Ovary (tissue), 10 donors: ENCODE measurements at places on chromosomes 4 and X.

DNA sequence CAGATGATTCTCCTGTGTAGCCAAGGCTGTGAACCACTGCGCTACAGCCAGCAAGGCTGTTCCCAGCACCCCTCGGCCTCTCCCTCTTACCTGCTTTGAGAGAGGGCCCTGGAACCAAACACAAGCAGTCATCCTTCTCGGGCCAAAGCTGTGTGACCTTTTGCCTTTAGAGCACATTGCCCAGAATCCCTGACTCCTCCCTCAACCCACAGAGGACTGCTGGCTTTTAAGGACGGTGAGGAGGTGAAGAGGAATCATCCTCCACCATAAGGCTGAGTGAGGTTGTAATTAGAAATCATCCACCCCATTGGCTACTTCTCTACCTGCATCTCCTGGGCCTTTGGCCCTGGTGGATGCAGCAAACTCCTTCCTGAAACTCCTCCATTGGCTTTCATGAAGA is 93.6 kb upstream of the PJA1 start:
- DNase-seq, result no peak

GRCh38 chrX:16185725-16186136 is 18.4 kb downstream of the MAGEB17 start:
- no peak for DNase-seq

GRCh38 chrX:32269866-32270265 is 941.5 kb downstream of the DMD start:
- no peak for DNase-seq

GRCh38 chr4:54683616-54684346 is 26.0 kb downstream of the KIT start:
- DNase-seq, result no peak

GRCh38 chr4:70544279-70544868 is 26.0 kb downstream of the AMTN start:
- no peak for DNase-seq

DNA sequence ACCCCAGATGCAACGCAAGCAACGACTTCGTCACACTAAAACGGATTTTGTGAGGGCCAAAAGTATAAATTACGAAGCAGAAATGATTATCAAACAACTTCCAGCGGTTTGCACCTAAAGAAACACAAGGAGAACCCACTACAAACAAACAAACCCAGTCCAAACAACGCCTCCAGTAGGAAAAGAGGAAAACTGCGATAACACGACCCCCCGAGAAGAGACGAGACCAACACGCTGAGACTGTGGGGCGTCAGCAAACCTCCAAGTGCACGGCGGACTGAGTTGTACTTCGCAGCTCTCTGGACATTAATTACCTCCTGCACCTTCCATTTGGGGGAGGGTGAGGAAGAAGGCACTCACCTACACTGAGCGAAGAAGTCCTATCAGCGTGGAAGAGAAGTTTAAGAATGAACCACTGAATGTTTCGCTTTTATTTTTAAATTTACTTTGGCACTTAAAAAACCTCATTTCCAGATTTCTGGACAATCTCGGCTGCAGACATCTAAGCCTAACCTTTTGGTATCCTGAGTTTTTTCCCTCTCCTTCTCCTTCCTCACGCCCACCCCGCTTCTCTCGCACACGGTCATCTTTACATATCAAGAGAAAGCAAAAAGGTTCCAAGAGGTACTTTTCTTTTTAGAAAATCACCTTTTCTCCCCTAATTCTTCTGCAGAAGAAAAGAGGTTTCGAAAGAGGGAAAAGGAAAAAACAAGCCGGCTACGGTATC is at the start of gene MAB21L2:
MAB21L2 (plus strand) TSS at position 6 of the 727 bp plus-strand sequence. CDS start 879 bp downstream, outside the sequence.
- no peak for DNase-seq

DNA sequence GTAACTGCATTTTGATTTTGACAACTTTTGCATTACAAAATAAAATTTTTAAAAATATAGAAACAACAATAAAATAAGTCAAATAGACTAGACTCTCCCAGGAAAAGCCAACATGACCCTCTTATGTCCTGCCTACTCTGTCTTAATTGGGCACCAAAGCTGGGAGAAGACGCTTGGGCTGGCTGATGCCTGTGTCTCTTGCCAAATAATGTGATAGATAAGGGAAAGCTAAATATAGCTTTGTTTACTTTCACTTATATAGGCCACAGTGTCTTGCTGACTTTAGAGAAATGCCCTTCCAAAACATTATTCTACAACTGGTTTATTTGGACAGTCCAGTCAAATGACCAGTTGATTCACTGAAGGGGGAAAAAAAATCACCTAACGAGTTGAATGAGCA is 54.2 kb downstream of the FMR1NB start:
- DNase-seq, result no peak

DNA sequence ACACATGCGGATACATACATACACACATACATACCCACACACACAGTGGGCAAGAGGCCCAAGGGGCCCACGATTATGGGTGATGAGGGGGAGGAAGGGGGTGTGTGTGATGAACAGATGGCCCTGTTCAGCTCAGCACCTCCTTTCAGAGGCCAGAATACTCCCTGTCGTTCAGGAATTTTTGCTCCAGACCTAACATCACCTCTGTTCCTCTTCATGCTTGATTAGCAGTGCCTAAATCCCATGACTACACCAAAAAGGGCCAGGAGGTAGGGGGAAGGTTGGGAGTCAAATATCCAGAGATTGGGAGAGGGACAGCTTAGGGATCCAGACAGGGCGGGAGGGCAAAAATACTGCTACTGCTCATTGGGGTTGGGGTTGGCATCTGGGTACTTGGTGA is 42.7 kb downstream of the SMC1A start:
- DNase-seq, result no peak

GRCh38 chr4:5781691-5782090 is 70.7 kb downstream of the EVC start:
- no peak for DNase-seq

DNA sequence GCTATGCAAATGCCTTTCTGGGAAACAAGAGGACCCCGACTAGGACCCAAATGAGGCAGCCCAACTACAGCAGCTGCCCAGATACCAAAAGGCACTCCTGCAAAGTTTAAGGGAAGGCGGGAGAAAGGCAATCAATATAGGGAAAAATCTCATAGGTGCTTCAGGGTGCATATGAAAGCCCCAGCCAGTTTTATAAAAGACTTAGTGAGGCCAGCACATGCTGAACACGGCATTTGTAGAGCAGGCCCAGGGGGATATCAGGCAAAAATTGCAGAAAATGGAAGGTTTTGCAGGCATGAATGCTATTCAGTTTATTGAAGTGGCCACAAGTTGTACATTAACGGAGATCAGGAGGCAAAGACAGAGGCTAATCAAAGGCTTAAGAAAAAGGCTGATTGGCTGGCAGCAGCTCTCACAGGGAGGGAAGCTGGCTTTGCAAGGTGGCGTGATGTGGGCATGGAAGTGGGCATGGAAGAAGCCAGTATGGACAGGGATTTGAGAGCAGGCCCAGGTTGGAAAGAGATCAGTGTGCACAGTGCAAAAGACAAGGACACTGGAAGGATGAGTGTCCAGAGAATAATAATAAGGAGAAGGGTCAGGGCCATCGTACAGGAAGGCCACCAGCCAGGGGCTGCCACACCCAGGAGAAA is 37.7 kb upstream of the UGT2B7 start:
- no peak for DNase-seq

DNA sequence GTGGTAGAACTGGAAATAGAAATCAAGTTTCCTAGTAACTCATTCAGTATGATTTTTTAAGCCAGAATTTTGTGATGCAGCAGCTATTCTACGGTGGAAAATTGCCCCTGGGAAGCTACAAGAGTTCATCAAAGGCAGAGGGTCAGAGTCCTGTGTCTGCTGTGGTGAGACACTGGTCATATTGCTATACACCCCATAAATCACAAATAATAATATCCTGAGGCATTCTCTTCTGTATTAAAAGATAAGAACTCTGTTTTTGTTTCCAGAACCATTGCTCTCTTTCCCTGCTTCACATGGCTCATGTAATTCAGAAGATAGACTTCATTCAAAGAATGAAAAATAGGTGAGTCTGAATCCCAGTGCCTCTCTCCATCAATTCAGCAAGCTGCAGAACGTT is 188.8 kb upstream of the NOCT start:
- DNase-seq, result no peak

DNA sequence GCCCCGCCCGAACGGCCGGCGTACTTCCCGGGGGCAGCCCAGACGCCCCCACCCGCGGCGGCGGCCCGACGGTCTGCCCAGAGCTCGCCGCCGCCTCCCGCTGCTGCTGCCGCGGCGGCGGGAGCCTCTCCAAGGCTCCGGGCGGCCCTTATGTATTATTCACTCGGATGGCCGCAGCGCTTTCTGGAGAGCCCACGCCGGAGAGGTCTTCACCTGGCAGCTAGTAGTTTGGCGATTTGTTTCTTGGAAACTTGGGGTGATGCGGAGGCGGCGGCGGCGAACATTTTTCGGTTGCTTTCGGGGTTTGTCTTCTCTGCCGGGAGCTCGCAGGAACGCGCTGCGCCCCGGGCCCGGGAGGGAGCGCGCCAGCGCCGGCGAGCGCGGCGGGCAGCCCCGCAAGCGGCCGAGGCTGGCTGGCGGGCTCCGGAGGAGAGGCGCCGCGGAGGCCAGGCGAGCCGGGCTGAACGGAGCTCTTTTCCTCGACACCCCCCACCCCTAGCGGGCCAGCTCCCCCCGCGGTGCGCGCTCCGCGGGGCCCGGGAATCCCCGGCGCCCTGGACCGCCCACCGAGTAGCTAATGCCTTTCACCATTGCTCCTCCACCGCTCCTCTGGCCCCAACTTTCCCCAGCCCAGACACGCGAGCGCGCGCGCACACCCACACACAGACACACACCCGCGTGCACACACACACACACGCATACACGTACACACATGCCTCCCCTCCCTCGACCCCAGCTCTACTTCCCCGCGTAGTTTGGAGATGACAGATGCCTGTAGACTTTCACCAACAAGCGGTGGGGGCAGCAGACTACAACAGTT is 113.5 kb downstream of the DHX15 start:
- peak; percentile 52 for DNase-seq

DNA sequence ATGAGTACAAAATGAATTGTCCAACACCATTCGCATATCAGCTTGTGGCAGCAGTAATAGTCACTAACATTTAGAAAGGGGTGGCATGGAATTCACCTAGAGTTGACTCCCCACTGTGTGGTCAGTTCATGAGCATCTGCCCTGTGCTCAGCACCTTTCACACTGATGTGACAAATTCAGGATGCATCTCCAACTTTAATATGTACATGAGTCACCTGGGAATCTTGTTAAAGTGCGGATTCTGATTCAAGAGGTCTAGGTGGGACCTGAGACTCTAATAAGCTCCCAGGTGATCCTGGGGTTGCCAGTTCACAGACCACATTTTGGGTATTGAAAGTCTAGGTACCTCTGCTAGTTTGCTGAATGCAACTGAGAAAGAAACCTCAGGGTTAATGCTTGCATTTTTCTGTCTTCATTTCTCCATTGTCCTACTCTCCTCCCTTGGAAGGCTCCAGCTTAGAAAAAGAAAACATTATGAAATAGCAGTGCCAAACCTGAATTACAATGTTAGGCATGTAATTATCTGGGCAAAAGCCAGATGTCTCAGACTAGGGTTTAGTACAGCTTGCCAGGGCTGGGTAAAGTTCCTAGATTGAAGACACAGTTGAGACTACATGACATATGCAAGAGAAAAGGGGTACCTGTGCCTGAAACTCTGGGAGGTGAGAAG is 32.7 kb downstream of the TMSB4X start:
- DNase-seq, result no peak

DNA sequence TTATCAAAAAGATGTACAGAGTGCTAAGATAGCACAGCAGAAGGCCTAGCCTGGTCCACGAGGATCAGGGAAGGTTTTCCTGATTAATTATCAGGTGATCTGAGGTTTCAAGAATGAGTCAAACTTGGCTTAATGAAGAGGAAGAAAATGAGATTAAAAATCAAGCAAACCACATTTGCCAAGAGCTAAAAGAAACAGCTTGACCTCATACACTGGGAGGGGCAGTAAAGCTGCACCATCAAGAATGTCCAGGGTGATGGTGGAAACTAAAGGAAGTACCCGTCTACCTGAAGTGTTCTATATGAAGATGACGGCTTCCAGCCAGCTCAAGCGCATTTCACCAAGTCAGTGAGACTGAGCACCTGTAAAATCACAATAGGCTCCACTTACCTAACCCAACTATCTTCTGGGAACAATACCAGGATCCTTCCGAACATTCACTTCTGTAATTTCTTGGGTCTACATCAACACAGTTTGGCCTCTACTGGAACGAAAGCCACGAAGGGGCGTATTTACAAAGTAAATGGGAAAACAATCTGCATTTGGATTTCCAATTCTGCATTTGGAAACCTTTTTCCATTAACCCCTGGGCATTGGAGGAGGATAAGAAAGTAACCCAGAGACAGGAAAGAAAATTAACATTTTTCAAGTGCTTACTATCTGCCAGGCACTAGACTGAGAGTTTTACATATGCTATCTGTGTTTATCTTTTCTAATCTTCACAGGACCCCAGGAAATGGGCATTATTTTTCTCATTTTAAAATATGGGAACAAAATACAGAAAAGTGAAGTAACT is 114.0 kb upstream of the DCLK2 start:
- DNase-seq, result no peak

DNA sequence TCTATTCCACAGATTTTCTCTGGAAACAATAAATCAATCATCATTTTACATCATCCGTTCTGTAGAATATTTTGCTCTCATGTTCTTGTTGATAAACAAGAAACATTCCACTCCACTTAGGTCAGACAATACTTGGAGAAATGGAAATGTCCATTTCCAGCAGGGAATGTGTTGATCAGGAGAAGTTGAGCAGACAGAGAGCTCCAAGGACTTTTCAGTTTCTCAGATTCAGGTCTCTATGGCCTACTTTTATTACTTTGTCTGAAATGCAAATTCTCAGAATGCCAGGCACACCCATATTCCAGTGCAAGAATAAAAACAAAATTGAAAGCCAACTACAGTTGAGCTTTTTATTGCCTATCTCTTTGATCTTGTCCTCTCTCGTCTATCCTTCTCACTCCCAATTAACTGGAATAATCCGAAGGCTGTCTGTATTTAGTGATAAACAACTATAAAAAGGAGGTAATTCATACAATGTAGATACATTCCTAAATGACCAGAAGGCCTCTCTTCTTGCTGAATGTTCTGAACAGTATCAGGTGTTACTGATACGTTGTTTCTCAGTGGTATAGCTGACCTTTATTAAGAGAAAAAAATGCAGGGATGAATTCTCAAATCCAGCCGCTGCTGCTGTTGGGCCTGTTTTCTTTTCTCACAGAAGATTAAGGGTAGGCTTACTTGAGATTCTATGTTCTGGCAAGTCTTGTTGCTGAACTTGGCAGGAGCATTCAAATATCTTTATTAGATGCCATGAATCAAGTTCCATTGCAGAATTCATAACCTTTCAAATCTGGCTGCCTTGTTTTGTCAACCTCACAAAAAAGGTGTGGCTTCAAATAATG is 72.1 kb downstream of the HPGD start:
- DNase-seq, result no peak

- DNase-seq, result no peak
Measured at GRCh38 chr4:138727731-138728130, 287.9 kb upstream of the NOCT start.
